ENCODE measurements at places on chromosomes 4 and X.

DNA sequence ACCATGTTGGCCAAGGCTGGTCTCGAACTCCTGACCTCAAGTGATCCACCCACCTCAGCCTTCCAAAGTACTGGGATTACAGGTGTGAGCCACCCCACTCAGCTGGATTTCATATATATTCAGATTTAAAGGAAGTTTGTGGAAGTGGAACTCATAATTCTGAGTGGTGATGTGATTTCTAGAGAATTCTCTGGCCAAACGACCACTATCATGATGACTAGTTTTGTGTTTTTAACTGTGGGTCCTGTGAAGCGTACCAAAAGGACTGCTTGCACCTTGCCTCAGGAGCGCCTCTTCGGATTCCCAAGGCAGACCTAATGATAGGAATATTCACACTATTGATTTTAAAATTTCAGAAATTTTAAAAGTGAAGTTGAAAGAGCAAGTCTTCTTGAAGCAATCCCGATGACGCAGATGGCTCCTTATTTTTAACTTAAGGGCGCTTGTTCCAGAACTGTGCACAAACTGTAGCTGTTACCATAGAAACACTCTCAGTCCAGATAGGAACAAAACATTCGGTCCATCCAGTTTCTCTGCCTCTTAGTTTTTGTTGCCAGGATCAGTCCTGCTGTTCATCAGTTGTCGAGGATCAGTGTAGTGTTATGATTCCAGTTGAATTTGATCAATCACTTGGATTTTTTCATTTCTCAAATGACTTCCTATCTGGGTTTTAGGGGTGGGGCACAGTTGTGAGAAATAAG is 51.7 kb upstream of the CLCN4 start:
- DNase-seq: no peak

DNA sequence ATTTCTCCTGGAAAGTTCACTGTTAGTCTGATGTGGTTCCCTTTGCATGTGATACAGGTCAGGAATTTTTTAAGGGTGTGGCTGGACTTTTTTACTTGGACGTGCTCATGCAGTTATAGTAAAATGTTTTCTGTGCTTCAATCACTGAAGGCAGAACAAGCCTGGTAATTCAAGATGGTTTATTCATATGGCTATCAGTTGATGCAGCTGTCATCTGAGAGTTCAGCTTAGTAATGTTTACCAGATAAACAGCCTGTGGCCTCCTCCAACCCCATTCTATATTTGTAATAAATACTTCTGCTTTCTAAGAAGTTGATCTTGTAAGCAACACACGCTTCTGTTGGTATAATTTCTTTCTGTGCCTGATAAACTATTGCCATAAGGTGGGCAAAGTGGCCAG is 2105.9 kb downstream of the ARAP2 start:
- no peak for DNase-seq

DNA sequence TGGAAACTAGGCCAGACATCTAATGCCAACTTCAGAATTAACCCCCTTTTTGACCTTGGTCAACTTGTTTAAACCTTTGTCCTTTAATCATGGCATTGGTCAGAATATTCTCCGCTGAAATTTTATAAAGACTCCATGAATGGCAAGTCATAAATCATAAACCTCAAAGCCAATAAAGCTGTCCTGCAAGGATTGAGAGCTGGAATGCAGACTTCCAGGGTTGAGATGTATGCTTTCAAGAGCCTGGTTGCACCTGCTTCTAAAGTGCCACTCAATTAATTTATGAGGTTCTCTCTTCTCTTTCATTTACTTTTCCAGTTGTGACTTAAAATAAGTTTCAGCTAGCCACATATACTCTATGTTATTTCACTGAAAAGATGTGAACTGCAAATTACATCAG is 136.2 kb upstream of the HCCS start:
- DNase-seq: no peak

DNA sequence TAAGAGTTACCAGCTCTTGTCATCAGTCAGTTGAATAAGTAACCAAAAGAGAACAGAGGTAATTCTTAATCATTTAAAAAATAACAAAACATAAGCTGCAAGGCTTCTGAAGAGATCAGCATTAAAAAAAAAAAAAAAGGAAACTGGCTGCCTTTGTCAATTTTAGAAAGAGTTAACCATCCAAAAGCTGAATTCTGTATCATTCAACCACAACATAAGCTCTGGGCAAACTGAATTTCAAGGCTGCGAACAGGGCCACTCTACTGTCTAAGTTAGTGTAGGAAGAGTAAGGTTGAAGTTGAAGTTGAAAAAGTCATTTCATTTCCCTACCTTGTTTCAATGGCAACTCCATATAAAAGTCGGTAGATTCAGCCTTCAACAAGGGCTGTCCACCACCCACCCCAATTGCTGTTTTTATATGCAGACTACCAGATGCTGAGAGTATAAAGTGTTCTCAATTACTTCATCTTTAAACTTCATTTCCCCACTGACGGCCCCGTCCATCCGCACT is 1.1 kb upstream of the LIN54 start:
- no peak for DNase-seq

DNA sequence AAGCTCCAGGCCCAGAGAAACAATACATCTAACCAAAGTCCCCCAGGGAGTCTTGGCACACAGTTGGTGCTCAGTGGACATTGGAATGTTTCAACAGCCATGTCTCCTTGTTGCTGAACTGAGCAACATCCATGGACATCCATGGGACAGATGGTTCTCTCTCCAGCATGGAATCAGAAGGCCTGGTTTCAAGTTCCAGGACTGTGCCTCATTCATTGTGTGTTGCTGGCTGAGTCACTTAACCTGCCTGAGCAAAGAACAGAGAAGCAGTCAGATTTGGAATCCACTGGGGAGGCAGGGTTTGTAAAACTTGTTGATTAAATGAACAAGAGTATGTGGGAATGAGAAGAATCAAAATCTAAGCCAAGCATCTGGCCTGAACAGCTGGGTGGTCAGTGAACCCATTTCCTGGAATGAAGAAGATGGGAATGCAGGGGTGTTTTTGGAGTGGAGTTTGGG is 147.9 kb downstream of the CHIC2 start:
- DNase-seq: no peak

DNA sequence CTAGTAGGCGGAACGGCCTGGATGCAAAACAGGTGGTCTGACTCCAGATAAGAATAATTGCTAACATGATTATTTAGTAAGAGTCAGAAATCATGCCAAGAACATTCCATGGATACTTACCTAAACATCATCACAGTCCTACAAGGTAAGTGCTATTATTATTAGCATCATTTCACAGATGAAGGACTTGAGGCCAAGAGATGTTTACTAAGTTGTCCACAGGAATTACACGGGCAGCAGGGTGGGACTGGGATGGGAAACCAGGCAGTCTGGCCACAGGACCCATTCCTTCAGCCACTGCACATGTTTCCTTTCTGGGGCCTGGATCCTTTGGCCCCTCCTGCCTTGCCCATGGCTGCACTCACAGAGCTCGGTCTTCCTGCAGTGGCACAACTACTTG is 48.3 kb downstream of the ANAPC4 start:
- DNase-seq: no peak

DNA sequence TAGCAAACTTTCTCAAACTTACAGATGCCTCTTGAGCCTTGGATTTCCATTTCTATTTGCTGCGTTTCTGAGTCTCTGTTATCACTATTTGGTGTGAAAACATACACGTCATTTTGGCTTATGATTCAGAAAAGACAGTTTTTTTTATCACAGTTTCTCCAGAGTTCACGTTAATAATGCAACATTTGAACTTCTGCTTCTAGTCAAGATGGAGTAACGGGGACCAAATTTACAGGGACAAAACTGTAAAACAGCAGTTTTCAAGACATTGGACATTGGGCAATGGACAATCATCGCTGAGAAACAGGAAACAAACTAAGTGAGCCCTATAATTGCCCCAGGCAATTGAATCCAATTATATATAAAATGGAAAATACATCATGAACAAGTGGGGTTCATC is 36.2 kb upstream of the TASL start:
- no peak for DNase-seq

DNA sequence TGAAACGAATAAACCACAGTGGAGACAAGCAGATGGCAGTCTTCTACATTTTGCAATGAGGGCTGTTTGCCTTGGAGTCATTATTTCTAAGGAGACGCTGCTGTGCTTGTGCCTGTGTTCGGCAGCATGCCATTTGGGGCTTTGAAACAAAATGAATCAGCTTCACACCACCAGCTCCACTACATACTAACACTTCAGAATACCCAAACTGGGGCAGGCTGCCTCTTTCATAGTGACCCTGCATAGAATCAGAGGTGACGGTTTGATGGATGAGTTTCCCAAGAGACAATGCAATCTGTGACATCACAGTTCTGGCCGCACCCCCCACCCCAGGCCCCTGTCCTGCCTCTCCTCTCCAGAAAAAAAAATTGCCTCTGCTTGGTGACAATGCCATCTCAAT is 57.1 kb upstream of the MID1 start:
- DNase-seq: no peak

- no peak for DNase-seq
These were observed 143.3 kb upstream of the GUCY1A1 start for GRCh38 chr4:155523358-155523757.

- DNase-seq: no peak
These were observed 17.2 kb downstream of the RXFP1 start for GRCh38 chr4:158538911-158539310.

DNA sequence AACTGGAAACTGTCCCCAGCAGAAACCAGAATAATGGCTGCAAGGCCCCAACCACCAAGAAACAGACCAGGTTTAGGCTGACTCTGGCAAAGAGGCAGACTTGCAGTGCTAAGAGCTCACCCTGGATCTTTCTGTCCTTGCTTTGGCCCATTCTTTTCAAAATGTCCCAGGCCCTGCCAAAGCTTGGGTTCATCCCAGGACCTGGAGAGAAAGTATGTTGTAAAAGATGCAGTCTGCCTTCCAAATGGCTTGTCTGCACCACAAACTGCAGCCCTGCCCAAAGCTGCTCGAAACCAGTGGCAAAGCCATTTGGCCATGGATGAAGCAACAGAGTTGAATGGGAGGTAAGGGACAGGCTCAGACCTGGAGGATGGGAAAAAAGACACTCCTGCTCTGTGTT is 38.0 kb upstream of the LNX1 start:
- DNase-seq: no peak

DNA sequence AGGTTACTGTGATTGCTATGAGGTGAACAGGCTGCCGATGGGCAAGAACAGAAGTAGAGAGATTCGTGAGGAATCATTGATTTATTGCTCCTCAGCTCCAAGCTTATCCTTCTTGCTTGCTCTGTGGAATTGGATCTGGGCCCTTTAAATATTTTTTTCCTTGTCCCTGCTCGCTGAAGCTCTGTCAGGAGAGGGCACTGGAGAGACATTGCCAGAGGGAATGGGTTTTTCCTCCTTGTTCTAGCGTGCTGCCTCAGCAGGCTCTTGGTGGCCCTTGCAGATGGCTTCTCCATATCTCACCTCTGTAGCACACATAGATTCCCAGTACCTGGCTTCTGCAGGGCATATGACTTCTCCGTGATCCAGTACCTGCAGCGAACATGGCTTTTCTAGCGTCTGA is 67.4 kb downstream of the CNGA2 start:
- no peak for DNase-seq

- DNase-seq: no peak
These were observed 880.3 kb downstream of the ADGRL3 start for GRCh38 chr4:62080431-62080830.

GRCh38 chr4:62003695-62004094 is 803.6 kb downstream of the ADGRL3 start:
- no peak for DNase-seq

DNA sequence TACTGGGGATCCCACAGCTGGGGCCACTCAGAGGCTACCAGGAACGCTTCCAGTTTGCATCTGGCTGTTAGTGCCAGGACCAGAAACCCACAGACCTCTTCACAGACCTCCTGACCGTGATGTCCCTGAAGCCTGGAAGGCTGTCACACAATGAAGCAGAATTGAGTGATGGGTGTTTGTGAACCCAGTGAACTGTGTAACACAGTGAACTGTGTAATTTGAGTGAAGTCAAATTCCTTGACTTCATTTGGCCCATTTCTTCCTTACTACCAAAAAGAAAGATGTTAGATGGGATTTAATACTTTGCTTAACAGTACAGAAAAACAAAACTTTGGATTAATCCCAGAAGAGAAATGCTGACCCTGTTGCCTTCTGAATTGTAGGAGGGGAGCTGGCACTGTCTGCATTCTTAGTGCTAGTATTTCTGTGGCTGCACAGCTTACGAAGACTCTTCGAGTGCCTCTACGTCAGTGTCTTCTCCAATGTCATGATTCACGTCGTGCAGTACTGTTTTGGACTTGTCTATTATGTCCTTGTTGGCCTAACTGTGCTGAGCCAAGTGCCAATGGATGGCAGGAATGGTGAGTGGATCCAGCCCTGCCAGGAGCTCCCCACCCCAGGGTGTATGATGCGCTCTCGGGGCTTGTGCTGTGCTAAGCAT is 17.8 kb downstream of the SRD5A3 start:
- no peak for DNase-seq

GRCh38 chr4:40672528-40673522 is 43.2 kb upstream of the RBM47 start:
- no peak for DNase-seq

GRCh38 chr4:81084634-81085033 is 54.1 kb downstream of the BMP3 start:
- DNase-seq: no peak

DNA sequence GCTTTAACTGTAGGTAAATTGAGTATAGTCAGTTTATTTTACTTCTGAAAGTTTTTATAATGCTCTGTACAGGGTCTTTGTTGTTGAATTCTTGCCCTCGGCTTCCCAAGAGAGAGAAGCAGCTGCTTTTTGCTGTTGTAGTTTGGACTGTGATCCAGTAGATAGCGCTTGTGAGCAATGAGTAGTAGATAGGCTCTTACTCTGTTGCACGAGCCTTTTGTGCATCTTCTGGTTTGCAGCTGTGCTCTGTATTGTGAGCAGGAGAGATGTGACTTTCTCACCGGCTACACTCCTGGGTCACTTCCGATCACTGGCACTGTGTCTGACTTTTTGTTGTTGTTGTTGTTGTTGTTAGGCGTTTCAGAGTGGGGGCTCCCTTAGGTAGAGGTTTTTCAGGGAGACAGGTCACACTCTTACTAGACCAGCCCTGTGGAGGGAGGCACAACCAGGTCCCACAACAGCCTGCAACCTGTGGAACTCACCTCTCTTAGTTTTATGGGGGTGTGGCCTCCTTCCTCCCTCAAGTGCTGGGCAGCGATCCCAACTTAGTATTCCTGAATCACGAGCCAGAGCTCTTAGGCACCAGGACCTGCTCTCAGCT is 822.1 kb upstream of the GALNTL6 start:
- no peak for DNase-seq

- DNase-seq: no peak
These were observed 1.9 kb upstream of the FRYL start for GRCh38 chr4:48781968-48782367.

DNA sequence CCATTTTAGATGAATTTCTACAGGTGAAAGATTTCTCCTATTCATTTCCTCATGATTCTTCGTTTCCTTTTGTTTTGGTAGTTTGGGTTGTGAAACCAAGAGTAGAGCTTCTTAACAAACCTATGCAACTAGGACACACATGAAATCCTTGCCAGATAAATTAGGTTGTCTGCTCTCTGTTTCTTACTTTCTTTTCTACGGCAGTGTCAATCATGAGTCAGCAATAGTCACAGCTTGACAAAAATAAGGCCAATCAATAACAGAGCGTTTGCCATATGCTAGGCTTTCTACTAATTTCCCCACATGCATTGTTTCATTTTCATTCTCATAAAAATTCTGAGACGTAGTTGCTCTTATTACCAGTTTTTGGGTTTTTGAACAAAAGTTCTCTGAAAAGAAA is 20.3 kb downstream of the CLRN2 start:
- DNase-seq: no peak

- DNase-seq: no peak
These were observed 140.3 kb upstream of the PGRMC2 start for GRCh38 chr4:128427832-128428366.

Measured in CD4-positive, alpha-beta T cell (primary cell).